ENCODE measurements at places on chromosomes 6 and 20.

DNA sequence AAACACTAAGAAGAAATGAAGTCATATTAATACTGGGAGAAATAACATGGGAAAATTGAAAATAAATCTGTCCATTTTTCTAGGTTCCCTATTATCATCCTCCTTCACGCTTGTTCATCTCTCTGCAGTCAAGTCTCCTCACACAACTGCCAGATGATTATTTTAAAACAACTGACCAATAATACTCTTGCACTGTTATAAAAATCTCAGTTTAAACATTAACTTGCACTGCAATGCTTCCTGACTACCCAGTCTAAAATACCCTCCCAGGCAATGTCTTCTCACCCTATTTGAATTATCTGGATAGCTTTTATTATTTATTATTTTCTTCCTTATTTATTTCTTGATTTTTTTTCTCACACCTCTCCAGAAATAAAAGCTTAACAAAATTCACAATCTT, 5.7 kb downstream of the EYS start:
- no peak for DNase-seq

DNA sequence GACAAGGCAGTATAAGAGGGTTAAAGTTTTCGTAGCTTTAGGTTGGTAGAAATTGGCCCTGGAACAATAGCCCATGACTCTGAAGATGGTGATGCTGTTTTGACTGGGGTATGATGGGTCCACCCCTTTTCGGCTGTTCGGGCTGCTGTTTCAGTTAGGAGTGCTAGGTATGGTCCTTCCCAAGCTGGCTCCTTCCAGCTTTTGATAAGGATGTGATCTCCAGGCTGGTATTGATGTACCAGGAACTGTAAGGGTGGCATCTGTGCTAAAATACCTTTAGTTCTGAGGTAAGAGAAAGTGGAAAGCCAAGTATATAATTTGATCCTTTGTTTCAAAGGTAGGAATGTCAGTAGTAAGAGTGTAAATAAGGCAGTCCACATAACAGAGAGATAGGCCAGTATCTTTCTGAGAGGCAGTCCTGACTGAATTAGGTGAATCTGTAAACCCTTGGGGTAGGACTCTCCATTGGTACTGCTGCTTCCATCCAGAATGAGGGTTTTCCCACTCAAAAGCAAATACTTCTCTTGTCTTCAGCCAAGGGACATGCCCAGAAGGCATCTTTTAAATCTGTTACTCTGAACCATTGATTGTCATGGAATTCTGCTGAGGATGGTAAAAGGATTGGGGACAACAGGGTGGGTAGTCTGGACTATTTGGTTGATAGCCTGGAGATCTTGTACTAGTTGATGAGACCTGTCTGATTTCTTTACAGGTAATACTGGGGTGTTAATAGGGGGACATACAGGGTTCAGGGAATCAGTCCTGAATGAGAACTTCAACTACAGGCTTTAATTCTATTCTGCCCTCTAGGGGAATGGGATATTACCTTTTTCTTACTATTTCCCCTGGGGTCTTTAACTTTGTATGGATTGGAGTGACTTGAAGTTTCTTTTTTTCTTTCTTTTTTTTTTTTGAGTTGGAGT, 6.1 kb upstream of the ZNFX1 start:
- DNase-seq, result no peak

- DNase-seq, result no peak
These were observed 8.7 kb downstream of the GFRA4 start for GRCh38 chr20:3654326-3655130.

DNA sequence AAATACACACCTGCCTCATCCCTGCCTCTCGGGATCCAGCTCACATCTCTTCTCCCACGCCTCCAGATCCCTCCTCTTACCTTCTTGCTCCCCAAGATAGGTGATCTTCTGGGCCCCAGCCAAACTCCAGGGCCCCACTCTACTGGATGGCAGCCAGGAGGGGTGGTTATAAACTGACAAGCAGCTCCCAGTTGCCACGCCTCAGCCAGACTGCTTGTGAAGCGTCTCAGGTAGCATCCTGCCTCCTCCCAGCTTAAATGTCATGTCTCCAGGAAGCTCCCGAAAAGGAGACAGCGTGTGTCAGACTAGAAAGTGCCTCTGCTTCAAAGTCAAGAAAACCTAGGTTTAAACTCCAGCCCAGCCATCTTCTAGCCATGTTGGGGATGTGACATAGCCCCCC, 114.1 kb downstream of the LRFN2 start:
- DNase-seq, result no peak

DNA sequence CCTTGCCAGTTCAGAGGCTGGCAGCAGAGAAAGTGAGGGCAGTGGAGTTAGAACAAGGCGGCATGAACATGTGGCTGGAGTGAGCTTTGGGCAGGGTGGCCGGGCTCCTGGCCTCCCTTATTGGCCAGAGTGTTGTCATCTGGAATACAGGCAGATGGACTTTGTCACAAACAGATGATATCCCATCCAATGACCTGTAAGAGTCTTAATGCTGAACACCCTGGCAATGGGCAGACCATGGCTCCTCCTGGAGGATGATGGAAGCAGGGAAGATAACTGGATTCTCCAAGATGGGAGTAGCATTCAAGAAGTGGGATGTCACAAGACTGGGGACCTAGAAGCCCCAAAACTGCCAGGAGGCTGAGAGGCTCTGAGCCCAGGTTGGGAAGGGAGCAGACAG, 242.1 kb downstream of the MAFB start:
- DNase-seq, result no peak

DNA sequence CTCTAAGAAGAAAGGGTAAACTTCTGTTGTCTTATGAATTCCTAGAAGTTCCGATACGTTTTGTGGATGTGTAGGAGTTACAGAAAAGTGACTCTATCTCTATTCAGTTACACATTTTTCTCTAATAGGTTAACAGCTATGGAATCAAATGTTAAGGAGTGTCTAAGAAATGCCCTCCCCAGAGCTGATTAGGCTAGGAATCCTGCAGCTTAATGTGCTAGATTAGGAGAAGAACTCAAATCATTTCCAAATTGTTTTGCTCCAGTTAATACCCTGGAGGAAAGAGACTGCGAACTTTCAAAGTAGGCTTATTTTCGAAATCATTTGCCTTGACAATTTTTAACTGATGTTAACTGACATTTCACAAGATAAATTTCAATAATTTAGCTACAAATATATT, 51.9 kb downstream of the IBTK start:
- DNase-seq, result no peak

All from left renal cortex interstitium (tissue), 4 donors.